ENCODE measurements at places on chromosomes 4 and X. TPM values are rescaled to one million over a fixed set of nuclear protein-coding genes. Genes with fewer than 3 reads are reported as not detected.

DNA sequence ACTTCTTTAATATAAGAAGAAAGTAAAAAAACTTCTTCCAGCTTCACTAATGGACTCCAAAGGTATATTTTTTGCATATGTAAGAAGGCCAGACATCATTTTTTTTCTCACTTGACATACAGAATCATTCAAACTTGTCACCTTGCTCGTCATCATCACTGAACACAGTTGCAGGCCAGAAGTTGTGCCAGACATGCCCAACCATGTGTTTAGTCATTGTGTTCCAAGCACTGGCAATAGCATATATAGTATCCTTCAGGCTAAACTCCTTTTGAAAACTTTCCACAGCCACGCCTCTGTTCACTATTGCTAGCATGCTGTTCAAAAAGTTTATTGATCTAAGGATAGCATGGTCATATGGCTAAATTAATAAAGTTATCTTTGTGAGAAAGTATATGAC lies 83.3 kb downstream of the CHIC2 start:
- DNase-seq: no peak

DNA sequence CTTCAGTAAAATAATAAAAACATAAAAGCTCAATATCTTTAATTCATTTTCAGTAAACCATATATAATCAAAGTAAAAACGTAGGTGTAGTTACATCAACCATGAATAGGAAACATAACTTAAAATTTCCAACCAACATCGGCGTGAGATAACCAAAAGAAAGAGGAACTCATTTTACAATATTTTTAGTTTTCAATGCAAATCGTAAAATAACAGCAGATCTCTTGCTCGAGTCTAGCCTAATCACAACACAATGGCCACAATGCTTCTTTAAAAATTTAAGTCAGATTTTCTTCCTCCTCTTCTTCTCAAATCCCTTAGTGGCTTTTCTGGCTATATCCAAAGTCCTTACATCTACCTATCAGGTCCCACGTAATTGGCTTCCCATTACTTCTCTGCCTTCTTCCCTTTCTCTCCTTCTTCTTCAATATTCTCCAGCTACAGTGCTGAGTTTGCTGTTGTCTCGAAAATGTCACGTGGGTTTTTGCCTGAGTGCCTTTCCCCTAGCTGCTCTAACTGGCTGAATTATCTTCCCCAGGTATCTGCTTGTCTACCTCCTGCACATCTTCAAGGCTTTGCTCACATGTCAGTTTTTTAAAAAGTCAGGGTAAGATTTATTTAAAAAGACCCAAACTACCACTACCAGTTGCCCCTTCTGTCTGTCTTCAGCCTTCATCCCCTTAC lies 90.9 kb upstream of the BANK1 start:
- DNase-seq: no peak

GRCh38 chr4:60759518-60760245 lies 440.4 kb upstream of the ADGRL3 start:
- no peak for DNase-seq

GRCh38 chr4:7799736-7800135 lies 139.9 kb downstream of the AFAP1 start:
- DNase-seq: no peak

DNA sequence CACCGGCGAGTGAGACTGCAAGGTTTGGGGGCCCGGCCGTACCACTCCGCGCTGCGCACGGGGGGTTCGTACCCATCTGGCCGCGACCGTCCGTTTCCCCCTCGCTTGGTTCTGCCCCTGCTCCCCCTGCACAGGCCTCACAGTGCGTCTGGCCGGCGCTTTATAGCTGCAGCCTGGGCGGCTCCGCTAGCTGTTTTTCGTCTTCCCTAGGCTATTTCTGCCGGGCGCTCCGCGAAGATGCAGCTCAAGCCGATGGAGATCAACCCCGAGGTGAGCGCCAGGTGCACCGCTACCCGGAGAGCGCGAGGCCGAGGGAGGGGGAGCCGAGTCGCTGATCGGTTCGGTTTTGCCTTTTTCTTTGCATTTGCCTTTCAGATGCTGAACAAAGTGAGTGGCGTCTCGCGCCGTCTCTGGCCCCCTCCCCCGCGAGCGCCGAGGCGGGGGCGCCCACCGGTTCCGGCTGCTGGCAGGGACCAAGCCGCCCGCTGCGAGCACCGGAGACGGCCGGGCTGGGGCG lies at the start of gene UCHL1:
Gene UCHL1, plus strand, starts transcription at position 189 of the 517 bp plus-strand sequence. Its CDS starts 49 bp downstream, at position 238.
- DNase-seq: no peak

DNA sequence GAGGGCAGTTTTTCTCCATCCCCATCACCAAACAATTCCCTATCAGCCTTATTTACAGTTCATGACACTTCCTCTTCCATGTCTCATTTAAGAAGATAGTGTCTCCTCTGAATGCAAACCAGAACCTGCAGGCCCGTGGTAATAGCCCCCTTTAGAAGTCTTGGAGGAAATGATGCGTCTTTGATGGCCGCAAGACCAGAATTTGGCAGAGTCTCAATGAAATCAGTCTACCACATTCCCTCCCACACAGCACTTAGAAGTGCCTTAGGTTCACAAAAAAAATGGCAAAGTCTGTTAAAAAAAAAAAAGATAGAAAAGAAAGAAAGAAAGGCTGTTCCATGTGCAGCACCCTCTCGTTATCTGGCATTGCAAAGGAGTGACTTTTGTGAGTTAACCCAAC lies 2.1 kb upstream of the KDR start:
- DNase-seq: no peak

DNA sequence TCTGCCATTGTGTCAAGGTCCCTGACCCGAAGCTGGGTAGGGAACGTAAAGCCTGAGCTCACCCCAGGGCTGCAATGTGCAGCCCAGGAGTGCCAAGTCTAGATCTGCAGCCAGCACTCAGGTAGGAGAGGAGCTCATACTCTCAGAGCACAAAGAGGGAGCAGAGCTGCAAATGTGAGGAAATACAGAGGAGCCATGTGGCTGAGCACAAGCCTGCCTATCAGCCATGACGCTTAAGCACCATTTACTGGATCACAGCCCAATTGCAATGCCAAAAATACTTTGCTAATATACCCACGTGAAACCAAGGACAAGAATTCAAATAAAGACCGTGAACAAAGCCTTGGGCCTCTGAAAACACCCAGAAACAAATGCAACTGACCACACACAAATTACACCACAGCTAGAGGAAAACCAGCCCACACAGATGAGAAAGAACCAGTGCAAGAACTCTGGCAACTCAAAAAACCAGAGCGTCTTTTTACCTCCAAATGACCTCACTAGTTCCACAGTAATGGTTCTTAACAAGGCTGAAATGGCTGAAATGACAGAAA lies 69.0 kb upstream of the HPF1 start:
- DNase-seq: no peak

GRCh38 chr4:101345271-101345595 lies 2.1 kb downstream of the PPP3CA start:
- DNase-seq: no peak

The HCFC1 gene
- 22.6 TPM for total RNA-seq

The MAGED1 gene
- total RNA-seq: 26.4 TPM

The CABS1 gene
- total RNA-seq: not detected

The PAGE2 gene
- total RNA-seq: not detected

The CXCL10 gene
- total RNA-seq: not detected

The NUDT6 gene
- 8.2 TPM for total RNA-seq
